NCI-H1092 (cell line): ENCODE measurements at places on chromosomes 2 and 18.
A peak's percentile ranks its signal among the peaks of the same experiment; 100 is the strongest.

- no peak for DNase-seq
Observed at GRCh38 chr2:191345788-191346187, 100.6 kb downstream of the MYO1B start.

DNA sequence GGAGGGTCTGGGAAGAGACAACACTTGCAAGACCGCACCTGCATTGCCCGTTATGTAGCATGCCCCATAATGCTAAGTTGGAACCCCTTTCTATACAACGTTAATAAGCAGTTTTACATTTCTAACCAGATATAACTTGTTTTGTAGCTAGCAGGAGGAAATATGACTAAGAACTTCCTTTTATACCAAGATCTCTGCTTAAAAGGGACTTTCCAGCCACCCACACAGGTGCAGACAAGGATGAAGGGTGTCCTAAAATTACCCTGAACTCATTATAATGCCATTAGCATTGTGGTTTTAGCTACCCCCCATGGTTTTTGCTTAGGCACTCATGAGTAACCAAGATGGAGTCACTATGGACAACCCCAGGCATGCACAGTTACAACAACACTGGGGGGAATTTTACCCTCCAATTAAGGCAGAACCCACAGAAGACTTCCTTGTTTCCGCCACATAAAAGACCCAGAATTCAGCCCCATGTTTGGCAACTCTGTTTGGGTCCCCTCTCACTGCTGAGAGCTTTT, 362.8 kb downstream of the CBLN2 start:
- no peak for DNase-seq

- DNase-seq = peak; percentile 61
Observed at GRCh38 chr18:32919799-32920198, 147.0 kb upstream of the KLHL14 start.

- no peak for DNase-seq
Observed at GRCh38 chr2:136171223-136171622, 53.3 kb upstream of the CXCR4 start.

DNA sequence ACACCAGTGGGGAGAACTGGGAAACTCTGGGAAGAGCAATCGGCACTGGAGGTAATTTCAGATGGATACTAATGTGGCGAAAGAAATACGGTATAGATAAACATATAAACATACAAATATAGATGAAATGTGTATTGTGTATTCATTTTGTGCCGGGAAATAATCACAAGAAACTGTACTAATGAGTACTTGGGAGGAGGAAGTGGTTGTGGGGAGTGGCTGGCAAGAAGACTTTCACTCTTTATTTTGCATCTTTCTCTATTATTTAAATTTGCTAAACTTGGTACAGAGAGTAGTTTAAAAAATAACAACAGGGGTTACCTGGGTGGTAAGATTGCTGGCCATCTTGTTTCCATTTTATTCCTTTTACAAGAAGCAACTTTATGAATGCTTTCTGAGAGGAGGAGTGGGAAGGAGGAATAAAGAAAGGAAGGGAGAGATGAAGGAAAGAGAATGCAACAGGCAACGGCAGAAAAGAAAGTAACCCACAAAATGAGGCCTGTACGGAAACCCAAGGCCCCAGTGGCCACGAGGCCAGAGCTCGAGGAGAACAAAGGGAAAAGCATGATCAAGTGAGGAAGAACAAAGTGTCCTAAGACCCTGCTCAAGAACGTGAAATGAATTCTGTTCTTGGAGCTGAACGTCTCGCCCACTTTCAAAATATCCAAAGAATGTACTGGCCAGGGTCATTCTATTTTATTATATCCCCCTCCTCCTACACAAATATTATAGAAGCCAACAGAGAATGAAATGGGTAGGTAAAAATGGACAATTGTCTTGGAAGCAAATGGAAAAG, 45.2 kb downstream of the FAM178B start:
- no peak for DNase-seq
